ENCODE measurements at places on chromosomes 3 and 15. TPM values are rescaled to one million over a fixed set of nuclear protein-coding genes. Genes with fewer than 3 reads are reported as not detected.

CYP19A1 gene
- total RNA-seq, result not detected

THRB gene
- 2.8 TPM for total RNA-seq

FEZF2 gene
- not detected for total RNA-seq

CCR1 gene
- not detected for total RNA-seq

SERINC4 gene
- 0.19 TPM for total RNA-seq

LTF gene
- total RNA-seq, result not detected
